ENCODE measurements at places on chromosomes 1 and 21.

- ATAC-seq: no peak
These were observed 1244.8 kb upstream of the TMPRSS15 start for GRCh38 chr21:19648391-19648790.

DNA sequence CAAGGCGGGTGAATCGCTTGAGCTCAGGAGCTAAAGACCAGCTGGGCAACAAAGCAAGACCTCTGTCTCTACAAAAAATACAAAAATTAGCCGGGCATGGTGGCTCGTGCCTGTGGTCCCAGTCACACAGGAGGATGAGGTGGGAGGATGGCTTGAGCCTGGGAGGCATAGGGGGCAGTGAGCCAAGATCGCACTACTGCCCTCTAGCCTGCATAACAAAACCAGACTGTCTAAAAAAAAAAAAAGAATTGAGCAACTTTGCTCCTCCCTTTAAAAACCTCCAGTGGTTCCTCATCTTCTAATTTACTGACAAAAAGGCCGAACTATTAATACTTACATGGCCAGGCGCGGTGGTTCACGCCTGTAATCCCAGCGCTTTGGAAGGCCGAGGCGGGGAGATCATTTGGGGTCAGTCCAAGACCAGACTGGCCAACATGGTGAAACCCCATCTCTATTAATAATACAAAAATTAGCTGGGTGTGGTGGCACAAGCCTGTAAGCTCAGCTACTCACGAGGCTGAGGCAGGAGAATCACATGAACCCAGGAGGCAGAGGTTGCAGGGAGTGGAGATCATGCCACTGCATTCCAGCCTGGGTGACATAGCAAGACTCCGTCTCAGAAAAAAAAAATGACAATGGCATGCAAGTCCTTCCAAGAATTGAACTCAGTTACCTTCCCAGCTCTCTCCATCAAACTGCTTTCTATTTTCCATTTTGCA lies 4.4 kb downstream of the ACBD3 start:
- peak; percentile 45 for ATAC-seq

GRCh38 chr1:43545695-43546387 lies 15.2 kb downstream of the PTPRF start:
- ATAC-seq: peak; percentile 34

- ATAC-seq: no peak
These were observed 68.5 kb downstream of the RGS2 start for GRCh38 chr1:192877283-192877886.

DNA sequence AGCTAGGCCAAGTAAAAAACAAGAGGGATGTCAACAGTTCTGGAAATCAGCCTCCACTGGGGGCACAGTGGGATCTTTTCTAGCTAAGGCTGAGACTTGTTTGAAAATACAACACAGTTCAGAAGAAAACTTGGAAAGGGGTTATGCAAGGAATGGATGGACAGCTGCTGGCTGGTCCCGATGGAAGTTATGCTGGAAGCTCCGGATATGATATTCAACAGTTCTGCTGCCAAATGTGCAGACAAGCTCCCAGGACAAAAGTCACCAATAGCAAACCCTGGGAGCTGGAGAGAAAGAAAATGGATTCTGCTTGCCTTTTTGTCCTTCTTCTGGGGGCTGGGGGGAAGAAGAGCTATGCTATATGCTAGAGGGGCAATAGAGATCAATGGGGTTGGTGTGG lies 14.3 kb downstream of the LMX1A start:
- no peak for ATAC-seq

- ATAC-seq: peak; percentile 93
These were observed 335.1 kb downstream of the KIF26B start for GRCh38 chr1:245489838-245490237.

GRCh38 chr1:116110567-116111523 lies at the start of gene MAB21L3:
TSS of gene MAB21L3 (plus strand) at chr1:116111399. CDS start at chr1:116112616, 1,217 bp downstream.
- peak; percentile 43 for ATAC-seq

DNA sequence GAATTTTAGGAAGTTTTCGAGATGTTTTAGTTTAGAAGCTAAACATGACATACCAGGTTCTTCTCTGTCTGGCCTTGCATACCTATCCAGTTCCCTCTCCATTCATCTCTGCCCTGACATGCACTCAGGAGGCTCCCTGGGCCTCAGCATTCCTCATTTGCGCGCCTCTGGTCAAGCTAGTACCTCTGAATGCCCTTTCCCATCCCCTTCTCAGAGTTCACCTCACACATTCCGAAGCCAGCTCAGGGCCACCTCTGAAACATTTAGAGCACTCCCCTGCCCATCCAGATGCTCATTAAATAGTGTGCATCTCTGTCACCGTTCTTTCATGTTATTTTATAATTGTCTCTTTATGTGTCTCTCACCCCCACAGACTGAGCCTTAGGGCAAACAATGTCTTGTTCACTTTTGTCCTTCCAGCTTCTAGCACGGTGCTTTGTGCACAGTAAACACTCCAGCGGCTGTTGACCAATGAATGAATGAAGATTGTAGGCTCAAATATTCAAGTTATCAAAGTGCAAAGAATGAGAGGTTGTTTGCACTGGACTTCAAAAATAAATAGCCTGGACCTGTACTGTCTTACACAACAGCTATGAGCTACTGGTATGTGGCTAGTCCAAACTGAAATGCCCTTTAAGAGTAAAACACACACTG lies 1.2 kb upstream of the DHCR24 start:
- ATAC-seq: no peak

DNA sequence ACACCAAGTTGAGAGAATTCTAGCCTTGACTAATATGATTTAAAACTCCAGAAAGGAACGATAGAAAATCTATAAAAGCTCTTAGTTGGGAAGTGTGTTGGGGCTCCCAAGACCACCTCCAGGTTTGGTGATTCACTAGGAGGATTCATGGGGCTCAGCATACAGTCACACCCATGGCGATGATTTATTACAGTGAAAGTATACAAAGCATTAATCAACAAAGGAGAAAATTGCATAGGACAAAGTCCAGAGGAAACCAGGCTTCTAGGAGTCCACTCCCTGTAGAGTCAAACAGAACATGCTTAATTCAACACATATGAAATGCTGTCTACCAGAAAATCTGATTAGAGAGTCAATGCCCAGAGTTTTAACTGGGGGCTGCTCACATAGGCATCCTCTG lies 4.8 kb downstream of the CDCA8 start:
- ATAC-seq: no peak

- no peak for ATAC-seq
These were observed 36.1 kb upstream of the PRKACB start for GRCh38 chr1:84107955-84108354.

DNA sequence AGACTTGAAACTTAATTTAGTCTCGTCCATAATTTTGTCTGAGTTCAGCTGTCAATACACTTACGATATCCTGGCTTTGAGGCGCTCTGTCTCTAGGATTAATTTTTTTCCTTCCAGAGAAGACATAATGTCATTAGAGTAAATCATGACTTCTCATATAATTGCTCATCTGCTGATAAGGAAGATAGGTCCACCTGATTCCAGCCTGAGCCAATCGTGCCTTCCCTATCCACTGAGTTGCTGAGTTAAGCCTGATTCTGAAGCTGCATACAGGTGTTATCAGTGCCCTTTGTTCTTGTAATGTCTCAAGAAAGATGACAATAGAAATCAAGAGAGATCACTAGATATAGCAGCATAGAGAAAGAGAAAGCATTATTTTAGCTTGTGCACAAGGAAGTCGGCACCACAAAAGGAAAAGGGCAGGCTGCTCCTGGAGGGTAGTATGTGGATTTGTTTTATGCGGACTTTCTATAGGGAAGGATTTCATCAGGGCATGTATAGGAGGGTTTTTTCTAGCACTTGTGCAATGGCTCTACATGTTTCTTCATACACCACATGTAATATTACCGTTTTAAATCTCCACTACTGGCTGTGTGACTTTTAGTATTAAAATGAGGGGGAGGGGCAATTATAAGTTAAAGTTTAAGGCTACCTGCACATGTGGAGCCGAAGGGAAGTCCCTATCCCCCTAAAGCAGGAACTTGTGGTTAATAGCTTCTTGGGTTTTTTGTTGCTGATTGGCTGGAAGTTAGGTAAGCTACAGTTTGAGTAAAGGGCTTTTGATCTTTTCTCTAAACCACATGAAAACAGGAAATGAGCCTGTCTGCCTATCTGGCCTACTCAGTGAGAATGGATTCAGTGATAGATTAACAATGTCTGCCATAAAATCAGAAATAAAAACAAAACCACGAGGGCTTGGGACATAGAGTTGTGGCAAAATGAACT lies 133.4 kb downstream of the PLPPR5 start:
- peak; percentile 58 for ATAC-seq

GRCh38 chr1:48906164-48906563 lies 129.5 kb upstream of the BEND5 start:
- no peak for ATAC-seq

DNA sequence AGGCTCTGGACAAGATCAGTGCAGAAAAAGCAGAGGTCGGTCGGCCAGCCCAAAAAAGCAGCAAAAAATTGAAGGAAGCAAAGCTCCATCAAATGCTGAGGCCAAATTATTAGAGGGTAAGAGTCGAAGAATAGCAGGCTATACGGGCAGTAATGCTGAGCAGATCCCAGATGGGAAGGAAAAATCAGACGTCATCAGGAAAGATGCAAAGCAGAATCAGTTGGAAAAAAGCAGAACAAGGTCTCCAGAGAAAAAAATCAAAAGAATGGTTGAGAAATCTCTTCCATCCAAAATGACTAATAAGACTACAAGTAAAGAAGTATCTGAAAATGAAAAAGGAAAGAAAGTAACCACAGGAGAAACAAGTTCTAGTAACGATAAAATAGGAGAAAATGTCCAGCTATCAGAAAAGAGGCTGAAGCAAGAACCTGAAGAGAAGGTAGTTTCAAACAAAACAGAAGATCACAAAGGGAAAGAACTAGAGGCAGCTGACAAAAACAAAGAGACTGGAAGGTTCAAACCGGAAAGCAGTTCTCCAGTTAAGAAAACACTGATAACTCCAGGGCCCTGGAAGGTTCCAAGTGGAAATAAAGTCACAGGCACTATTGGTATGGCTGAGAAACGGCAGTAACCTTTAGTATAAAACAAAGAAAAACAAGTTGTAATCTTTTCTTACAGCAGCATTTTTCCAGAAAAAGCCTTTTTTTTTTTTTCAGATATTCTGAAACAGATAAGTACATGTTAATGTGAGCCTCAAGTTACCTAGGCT lies 75.7 kb downstream of the PHTF1 start:
- ATAC-seq: no peak

- no peak for ATAC-seq
These were observed 1.9 kb downstream of the DHRS3 start for GRCh38 chr1:12615865-12616708.

- no peak for ATAC-seq
These were observed 288.6 kb upstream of the USP24 start for GRCh38 chr1:55503663-55504305.

GRCh38 chr1:6859415-6860343 lies 74.4 kb downstream of the CAMTA1 start:
- peak; percentile 67 for ATAC-seq

All from esophagus mucosa (tissue), 1 donor.